ENCODE measurements at places on chromosomes 2 and 18.

DNA sequence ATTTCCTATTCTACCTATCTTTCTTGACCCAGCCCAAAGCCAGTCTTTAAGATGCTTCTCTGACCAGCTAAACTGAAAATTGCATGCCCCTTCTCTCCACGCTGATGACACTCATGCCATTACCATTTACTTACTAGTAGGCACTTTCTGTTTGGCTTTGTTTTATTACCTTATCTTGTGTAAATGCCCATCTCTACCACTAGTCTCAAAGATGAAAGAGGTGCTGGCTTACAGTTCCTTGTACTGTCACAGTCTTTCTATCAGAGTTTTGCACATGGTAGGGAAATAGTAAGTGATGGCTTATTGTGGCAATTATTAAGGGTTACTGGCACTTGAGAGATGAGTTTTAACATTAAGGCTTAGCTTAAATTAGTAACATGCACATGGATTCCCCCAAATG lies 352.1 kb downstream of the RBM43 start:
- DNase-seq: no peak

GRCh38 chr18:69929041-69929774 lies 18.5 kb downstream of the CD226 start:
- DNase-seq: no peak

GRCh38 chr2:63438181-63438580 lies 150.1 kb downstream of the WDPCP start:
- DNase-seq: no peak

DNA sequence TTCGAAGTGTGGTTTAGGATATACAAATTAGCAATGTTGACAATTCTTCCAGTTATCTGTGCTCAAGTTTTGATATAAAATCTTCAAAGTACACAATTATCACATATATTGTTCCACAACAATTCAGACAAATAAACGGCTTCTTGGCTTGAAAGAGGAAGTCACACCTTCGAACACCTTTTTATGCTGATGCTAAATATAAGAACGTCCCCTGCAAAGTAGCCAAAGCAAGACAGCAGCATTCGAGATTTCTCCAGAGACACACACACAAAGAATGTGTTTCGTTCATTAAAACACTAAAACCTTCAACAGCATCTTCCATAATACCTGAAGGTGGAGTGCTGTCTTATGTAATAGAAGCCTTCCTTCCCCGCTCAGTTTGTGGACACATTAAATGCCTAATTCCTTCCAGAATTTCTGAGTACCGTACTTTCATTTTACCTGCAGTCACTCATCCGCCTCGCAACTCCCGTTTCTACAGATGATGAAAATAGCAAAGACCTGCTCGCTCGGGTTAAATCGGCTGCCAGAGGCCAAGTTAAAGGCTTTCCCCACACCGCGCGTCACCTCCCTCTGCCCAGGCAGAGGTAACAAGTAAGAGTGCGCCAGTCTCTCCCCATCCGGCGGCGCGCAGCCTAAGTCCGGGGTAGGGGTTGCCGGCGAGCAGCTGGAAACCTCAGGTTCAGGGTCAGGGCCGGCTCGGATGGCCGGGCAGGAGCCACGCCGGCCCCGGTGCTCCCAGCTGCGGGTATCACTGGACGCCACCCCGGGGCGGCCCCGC lies 847 bp downstream of the SERPINE2 start:
- DNase-seq: no peak

GRCh38 chr2:233358335-233358734 lies 4.0 kb downstream of the DGKD start:
- DNase-seq: no peak

GRCh38 chr2:54503192-54503591 lies 47.1 kb downstream of the SPTBN1 start:
- DNase-seq: no peak

DNA sequence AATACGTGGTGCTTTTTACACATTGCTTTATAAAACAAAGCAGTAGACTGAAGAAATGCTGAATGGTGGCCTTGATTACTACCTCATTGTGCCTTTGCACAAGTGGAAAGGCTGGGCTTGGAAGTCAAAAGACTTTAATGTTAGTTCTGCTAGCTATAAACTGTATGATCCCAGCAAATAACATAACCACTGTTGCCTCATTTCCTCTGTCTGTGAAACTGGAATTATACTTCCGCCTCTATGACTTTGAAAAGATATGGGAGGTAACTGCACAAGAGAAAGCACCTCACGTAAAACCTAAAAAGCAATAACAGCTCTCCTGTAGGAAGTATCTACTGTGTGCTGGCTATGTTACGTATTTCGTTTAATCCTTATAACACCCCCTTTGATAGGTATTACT lies 43.4 kb upstream of the DSC1 start:
- DNase-seq: no peak

DNA sequence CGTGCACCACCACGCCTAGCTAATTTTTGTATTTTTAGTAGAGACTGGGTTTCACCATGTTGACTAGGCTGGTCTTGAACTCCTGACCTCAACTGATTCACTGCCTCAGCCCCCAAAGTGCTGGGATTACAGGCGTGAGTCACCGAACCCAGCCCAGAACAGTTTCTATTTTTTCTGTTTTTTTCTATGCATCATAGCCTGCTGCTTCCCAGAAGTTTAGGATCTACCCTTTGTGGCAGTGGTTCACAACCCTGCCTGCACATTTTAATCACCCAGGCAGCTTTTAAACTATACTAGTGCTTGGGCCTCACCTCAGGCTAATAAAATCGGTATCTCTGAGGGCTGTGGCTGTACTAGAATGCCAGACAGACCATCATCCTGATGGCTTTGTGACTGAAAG lies 39.7 kb upstream of the SOCS6 start:
- DNase-seq: no peak

DNA sequence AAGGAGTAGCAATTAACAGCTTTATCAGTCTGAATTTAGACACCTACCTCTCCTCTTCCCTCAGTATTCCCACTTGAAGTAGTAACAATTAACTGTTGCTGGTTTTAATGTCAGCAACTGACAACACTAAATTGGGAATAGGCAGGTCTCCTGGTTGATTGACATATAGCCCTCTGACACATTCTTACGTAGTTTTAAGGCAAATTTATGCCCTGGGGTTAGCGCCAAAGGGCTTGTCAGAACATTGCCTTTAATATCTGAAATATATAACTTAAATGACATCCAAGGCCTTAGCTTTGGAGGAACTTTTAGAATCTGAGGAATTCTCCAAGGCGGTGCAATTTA lies 7.4 kb downstream of the ASXL3 start:
- no peak for DNase-seq

- DNase-seq: peak; percentile 21
These were observed 143.6 kb upstream of the MAP3K20 start for GRCh38 chr2:172931918-172932520.

GRCh38 chr2:109288544-109289368 lies 159.8 kb downstream of the SH3RF3 start:
- DNase-seq: no peak

DNA sequence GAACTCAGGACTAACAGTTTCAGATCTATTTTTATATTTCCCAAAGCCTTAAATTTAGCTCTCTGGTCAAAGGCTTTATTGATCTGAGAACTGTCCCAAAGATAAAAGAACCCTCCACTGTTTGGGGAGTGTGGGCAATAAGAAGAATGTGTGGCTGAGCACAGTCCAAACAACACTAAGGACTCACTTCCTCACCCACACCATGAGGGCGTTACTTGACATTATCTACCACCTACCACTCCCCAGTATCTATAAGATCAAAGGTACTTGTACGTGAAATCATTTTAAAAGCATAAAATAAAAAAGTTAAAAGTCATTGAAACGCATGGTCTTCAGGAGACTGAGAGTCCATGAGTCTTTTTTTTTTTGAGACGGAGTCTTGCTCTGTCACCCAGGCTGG lies 54.6 kb upstream of the NFU1 start:
- DNase-seq: no peak

- no peak for DNase-seq
These were observed 16.1 kb downstream of the TMEM127 start for GRCh38 chr2:96249654-96250053.

- no peak for DNase-seq
These were observed 650 bp downstream of the ORMDL1 start for GRCh38 chr2:189783451-189783926.

DNA sequence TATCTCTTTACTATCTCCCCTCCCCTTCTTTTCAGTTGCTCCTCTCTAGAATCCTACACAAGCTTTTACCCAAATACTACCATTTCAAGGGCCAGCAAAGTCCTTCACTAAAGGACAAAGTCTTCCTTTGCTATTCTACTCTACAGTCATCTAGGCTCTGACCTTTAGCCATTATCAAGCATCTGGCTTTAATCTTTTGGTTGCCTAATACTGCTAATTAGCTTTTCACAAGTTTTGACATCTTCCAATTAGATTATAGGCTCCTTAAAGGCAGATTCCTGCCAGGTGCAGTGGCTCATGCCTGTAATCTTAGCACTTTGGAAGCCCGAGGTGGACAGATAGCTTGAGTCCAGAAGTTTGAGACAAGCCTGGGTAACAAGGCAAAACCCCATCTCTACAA lies 194.4 kb downstream of the SH3BP4 start:
- no peak for DNase-seq

- no peak for DNase-seq
These were observed 447.9 kb downstream of the IRS1 start for GRCh38 chr2:226351711-226352110.

DNA sequence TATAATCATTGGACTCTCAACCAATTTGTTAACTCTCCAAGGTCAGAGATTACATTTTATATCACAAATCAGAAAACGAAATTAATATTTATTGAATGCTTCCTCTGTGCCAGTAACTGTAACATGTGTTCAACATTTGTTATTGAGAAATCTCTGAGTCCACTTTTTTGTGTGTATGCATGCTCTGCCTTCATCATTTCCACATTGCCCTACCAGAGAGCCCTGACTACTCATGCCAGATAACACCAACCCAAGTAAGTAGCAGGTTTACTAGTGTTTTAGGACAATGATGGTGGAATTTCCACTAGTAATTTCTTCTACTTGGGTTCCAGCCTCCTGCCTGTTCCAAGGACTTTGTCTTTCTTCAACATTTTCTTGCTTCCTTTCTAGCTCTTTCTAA lies 14.2 kb upstream of the FAP start:
- DNase-seq: no peak

GRCh38 chr2:215236131-215236530 lies 75.7 kb upstream of the ATIC start:
- DNase-seq: no peak

DNA sequence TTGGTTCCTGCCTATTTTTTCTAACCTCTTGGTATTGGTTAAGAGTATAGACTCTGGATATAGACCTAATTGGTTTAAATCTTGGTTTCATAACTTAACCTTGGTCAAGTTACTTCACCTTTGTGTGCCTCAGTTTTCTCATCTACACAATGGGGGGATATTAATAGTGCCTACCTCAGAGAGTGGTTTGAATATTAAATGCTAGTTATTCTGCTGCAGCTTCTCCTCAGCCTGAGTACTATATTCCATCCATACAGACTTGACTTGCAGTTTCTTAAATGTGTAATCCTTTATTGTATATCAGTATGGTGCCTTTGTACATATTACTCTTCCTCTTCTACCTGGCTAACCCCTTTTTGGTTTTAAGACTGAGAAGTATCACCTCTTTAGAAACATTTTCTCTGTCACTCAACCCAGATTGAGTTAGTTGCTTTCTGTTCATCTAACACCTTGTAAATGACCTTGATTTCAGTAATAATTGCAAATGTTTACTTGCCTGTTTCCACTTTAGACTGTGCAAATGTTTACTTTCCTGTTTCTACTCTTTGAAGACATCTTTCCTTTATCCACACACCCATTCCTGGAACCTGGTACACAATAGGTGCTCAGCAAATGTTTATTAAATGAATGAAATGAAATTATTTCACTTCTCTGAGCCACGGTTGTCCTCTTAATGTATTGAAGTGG lies 6.6 kb downstream of the ACVR2A start:
- no peak for DNase-seq

DNA sequence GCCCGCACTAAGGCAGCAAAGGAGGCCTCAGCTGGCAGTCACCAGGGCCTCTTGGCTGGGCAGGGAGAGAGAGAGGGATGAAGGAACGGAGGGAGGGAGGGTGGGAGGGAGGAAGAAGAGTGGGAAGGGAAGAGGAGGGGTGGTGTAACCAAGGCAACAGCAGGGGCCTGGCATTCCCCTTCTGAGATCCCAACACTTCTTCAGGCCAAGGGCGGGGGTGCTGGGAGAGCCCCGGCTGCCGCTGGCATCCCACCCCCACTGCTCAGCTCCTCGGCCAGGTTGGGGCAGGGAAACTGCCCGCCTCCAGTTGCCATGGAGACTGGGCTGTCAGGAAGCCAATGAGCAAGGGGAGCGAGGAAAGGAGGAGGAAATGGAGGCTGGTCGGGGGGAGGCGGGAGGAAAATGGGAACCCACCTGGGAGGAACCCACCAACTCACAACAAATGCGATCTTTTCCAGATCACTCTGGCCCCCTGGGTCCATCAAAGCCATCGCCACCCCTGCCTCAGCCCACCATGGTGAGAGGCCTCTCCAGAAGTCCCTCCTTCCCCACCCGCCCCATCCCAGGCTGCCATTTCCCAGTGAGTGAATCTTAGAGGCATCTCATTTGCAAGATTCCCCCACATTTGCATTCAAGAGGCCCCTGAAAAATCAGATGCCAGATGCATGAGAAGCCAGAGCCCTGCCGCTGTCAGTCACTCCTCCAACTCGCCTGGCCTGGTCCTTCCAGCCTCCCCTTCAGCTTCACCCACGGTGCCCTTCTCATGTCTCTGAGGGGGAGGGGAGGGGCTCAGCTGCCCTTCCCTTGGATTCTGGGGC lies 12.4 kb downstream of the SH2D6 start:
- no peak for DNase-seq

- DNase-seq: no peak
These were observed 79.0 kb downstream of the POLR1A start for GRCh38 chr2:86026744-86027065.

- DNase-seq: no peak
These were observed 230.1 kb downstream of the ALPK2 start for GRCh38 chr18:58398648-58399398.

DNA sequence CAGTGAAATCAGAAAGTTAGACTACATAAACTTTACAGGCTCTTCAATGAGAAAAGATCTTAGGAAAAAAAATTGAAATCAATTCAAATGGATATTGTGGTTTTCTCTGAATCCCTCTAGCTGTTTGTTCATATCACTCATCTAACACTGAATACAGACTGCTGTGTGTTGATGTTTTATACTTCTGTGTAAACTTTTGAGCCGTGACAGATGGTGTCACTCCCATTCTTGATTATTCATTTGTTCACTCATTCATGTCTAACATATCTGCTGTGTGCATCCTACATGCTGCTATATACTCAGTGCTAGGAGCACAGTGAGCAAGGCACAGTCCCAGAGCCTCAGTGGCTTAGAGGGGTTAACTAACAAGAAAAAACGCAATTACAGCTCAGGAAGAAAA lies 12.6 kb downstream of the KLHL23 start:
- DNase-seq: no peak

GRCh38 chr18:35511428-35511827 lies 13.7 kb upstream of the INO80C start:
- DNase-seq: no peak

DNA sequence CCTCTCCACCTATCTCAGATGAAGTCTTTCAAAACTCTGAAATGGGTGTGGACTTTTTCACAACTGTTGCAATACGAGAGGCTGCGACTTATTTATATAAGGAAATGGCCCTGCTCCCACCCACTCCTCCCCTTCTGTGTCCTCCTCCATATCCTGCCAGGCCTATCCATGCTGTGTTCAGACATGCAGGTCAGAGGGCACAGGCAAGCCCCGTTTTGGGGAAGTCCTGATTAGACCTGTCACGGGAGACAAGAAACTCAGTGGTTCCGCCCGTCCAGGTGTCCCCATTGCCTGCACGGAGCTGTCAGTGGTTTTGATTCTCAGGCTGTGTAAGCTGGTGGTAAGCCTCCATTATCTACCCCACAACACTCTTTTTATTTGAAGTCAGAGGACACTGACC lies 99.6 kb upstream of the MGAT5 start:
- no peak for DNase-seq

- DNase-seq: no peak
These were observed 14.6 kb downstream of the STRADB start for GRCh38 chr2:201466050-201466675.
